Activated CD4-positive, alpha-beta T cell treated with anti-CD3 and anti-CD28 coated beads, Interleukin-2, Interleukin-6, amounts not matched to agents 100 ng/mL and 50 ng/mL, durations not matched to agents 16 hours and 8 hours (primary cell): ENCODE measurements at places on chromosomes 12 and 14.
A peak's percentile ranks its signal among the peaks of the same experiment; 100 is the strongest.

GRCh38 chr12:84785951-84786350, 126.6 kb downstream of the SLC6A15 start:
- DNase-seq = no peak

- DNase-seq = no peak
These were observed 4.7 kb downstream of the TMBIM4 start for GRCh38 chr12:66165141-66165540.

GRCh38 chr12:103560604-103561101, 26.4 kb upstream of the STAB2 start:
- no peak for DNase-seq

GRCh38 chr12:12788675-12789368, 3.4 kb downstream of the APOLD1 start:
- peak; percentile 84 for DNase-seq

DNA sequence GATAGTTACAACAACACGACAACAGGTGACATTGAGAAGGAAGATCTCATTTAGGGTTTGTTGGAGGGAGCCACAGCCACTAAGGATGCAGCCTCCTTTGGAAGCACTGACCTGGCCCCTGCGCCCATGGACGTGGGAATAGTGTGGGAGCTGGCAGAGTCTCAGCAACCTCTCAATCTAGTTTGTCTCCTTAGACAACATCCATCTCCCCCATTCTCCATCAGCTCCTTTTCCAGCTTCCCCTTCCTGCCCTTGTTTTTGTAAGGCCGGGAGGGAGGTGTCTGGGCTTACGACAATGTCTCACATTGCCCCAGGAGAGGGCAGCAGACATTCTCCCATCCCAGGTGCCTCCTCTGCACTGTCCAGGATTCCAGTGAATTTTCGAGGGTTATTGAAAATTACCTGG, 170.2 kb upstream of the PZP start:
- DNase-seq = no peak
